ENCODE measurements at places on chromosomes 11 and 22.
A peak's percentile ranks its signal among the peaks of the same experiment; 100 is the strongest.

- no peak for DNase-seq
Measured at GRCh38 chr22:17079572-17079971, 5.2 kb upstream of the IL17RA start.

GRCh38 chr22:37019309-37020191 is at the start of the genes MPST and TST:
TSS of gene MPST (plus strand) at chr22:37019742. CDS start at chr22:37019837, 95 bp downstream.
TSS of gene TST (minus strand) at chr22:37019447. CDS start at chr22:37018732, 715 bp downstream.
- DNase-seq, result peak; percentile 63

DNA sequence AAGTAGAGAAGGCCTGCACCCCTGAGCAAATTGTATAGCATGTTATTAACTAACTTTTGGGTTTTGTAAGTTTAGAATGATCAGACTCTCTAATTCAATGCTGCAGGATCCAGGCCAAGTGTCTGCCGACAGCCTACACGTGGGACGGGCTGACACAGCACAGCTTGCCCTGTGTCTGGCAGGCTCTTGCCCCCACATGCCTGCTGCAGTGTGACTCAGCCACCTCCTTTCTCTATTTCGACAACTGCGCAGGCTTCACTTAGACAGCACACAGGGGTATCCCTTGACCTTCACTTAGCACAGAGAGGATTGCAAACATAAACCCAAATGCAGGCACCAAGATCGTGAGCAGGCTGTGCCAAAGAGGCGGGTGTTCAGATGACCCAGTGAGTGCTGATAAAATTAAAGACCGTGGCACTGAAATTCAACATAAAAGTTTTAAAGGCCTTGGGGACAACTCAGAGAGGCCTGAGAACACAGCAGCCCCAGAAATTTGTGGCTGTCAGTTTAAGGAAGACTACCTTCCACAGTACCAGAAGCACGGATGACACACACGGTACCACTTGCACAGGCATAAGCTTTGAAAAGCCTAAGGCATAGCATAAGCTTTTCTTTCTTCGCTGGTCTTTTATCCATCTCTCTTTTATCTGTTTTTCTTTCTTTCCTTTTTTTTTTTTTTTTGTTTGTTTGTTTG is 37.8 kb downstream of the SCN3B start:
- no peak for DNase-seq

- DNase-seq, result no peak
Measured at GRCh38 chr22:48135592-48135991, 1373.1 kb downstream of the TBC1D22A start.

GRCh38 chr22:26616650-26617049 is 1.2 kb downstream of the CRYBB1 start:
- DNase-seq, result no peak
